HT1080 (cell line): ENCODE measurements at places on chromosomes 2 and 18.

- no peak for DNase-seq
Observed at GRCh38 chr2:39124746-39125057, 3.9 kb upstream of the SOS1 start.

- DNase-seq: no peak
Observed at GRCh38 chr2:34806891-34807290, 1207.8 kb upstream of the FAM98A start.

DNA sequence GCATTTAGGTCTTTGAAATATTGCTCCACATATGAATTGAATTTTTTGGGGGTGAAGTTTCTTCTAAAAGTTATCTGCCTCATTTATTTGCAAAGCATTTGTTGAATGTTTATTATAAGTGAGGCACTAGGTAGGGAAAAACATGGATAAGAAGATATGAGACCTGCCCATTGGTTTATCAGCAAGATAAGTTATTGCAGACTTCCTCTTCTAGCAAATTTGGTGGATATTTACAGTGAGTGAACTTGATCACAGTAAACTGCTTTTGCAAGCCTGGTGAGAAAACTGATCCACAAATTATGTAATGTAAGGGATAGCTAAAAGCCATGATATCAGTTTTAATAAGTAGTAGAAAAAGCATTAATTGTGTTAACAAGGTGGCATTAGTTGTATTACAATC is 364.8 kb downstream of the SOCS6 start:
- DNase-seq: no peak

DNA sequence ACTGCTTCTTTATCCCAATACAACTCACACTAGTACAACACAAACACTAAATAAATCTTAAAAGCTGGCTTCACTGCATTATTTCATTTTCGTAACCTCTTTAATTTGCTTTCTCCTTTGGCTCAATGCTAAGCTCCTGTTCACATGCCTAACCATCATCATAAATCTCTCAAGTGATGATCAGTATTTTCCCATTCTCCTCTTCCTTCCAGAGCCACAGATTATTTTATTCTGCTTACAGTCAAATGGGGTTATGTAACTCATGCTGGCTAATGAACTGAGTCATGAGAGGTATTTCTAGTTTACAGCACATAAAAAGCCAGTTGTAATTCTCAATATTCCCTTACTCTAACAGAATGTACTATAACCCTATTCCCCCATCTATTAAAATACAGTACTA is 350.4 kb upstream of the ZC3H15 start:
- DNase-seq: no peak

DNA sequence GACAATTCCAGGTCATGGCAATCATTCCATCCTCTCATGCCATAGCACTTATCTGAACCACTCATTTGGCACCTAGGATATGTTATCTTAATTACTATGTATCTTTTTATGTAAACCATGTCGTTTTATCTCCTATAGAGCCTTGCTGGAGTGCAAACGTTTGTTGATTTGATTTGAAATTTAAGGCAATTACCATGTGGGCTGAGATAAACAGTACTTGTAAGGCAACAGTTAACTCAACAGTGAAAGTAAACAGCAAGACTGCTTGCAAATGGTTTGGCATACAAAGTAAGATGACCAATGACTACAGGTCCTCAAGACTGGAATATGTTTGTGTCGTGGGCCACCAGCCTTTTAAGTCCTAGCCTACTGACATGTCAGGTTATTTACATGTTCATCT is 133.7 kb upstream of the ZFP36L2 start:
- DNase-seq: no peak

- no peak for DNase-seq
Observed at GRCh38 chr18:59063300-59063906, 76.3 kb upstream of the SEC11C start.

DNA sequence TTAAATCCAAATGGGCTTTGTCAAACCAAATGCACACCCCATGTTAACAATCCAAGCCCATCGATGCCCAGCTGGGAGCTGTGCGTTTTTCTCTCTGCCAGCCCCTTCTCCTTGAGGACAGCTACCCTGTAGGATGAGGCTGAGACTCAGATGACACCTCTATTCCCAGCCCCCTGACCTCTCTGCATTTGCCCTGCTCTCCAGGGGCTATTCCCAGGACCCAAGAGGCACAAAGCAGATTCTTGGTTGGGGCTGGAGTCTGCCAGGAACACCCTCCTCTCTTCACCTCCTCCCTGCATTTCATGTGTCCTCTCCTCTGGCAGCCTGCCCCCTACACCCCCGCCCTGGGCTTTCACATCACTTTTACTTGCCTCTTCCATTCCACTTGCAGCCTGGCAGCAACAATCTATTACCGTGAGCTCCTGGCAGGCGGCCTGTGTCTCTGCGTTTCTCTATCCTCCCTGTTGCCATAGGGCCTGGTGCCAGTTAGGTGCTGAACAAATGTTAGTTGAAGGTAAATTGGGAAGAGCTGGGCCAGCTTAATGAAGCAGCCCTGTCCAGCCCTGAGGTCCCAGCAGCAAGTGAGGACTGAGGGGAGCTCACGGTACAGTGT is 51.8 kb downstream of the ADD2 start:
- no peak for DNase-seq

GRCh38 chr2:157194844-157195243 is 62.7 kb upstream of the GALNT5 start:
- DNase-seq: no peak

GRCh38 chr2:83970217-83970929 is 488.7 kb downstream of the SUCLG1 start:
- no peak for DNase-seq

- DNase-seq: no peak
Observed at GRCh38 chr2:239470151-239470900, 69.5 kb upstream of the HDAC4 start.

GRCh38 chr2:198441246-198441645 is 636.9 kb downstream of the PLCL1 start:
- DNase-seq: peak; percentile 67

DNA sequence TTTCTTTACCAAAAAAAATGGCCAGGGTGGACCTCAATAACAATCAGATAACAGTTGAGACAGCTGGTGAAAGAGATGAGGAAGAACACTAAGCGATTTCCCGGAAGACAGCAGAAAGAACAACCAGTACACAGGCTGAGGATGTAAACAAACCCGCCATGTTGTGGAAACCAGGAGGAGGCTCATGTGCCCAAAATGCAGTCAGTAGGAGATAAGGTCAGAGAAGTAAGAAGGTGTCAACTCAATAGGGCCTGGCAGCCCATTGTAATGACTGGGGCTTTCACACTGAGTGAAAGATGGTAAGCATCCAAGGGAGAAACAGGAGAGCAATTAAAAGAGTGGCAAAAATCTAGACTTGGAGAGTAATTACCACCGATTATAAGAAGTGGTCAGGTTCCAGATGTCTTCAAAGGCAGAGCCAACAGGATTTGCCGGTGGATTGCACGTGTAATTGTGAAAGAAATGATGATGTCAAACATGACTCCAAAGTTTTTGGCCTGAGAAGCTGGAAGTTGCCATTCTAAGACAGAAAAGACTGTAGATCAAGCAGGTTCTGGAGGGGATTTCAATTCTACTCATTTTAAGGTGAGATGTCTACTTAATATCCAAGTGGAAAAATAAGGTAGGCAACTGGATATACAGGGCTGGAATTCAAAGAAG is 77.7 kb upstream of the CYP1B1 start:
- DNase-seq: no peak

- peak; percentile 42 for DNase-seq
Observed at GRCh38 chr18:38301621-38302020, 736.0 kb upstream of the CELF4 start.

DNA sequence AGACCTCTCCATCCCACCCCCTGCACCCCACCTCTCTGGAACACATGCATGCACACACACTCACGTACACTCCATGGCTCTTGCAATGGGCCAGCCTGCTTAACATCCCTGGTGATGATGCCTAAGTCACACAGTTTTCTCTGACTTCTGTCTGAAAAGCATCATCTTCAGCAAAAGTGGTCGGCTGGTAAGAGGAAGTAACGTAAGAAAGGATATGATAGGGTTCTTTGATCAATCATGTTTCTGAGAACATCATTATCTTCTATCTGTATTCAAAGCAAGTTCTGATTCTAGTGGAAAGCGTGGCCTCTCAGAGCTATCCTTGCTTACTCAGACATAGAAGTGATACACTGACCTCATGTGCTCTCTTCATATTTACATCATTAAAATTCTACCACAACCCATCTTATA is 11.4 kb upstream of the NDUFV2 start:
- no peak for DNase-seq

GRCh38 chr2:66569321-66569851 is 134.5 kb downstream of the MEIS1 start:
- no peak for DNase-seq

- DNase-seq: no peak
Observed at GRCh38 chr2:60857056-60857455, 24.3 kb upstream of the REL start.

- peak; percentile 84 for DNase-seq
Observed at GRCh38 chr2:234989183-234989701, 37.4 kb downstream of the SH3BP4 start.

GRCh38 chr2:186690786-186691185 is 3.1 kb upstream of the FAM171B start:
- DNase-seq: no peak

DNA sequence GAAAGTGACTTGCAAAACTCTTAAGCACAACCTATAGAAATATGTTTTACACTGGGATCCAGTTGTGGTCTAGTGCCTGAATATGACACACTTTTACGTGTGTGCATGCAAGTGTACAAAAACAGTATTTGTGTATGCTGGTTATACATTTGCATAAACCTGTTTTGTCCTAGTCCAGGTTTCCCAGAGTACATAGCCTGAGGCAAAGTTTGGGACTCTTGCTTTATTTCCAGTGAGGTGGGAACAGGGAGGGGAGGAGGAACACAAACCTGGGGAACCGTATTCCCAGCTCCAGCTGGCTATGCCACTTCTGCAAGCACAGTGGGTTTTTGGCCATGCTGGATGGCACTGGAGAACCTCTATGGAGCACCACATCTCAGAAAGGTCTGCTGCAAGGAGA is 481.1 kb upstream of the HS6ST1 start:
- DNase-seq: no peak

GRCh38 chr2:112646102-112646719 is 472 bp downstream of the SLC20A1 start:
- DNase-seq: no peak

- DNase-seq: peak; percentile 52
Observed at GRCh38 chr18:21444465-21445212, 155.9 kb downstream of the ESCO1 start.
